ENCODE measurements at places on chromosomes 7 and 10.

DNA sequence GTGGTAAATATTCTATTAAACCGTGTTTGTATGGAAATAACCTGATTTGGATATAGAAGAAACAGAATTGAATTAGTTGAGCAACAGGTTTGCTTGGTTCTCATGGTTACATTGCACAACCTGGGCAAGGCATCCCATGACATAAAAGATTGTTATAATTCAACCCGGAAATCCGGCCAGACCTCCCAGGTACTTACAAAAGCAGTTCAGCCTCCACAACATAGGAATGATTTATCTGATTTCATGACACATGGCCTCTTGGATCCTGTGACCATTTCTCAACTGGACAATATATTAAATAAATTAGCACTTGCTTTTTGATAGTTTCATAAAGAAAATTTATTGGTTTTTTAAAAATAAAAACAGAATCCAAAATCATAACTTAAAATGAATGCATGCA lies 55.1 kb upstream of the PTPN12 start:
- no peak for DNase-seq

- no peak for DNase-seq
These were observed 29.9 kb downstream of the DDIT4 start for GRCh38 chr10:72303424-72304128.

- DNase-seq: no peak
These were observed 31.8 kb downstream of the GHRHR start for GRCh38 chr7:30995536-30995935.

DNA sequence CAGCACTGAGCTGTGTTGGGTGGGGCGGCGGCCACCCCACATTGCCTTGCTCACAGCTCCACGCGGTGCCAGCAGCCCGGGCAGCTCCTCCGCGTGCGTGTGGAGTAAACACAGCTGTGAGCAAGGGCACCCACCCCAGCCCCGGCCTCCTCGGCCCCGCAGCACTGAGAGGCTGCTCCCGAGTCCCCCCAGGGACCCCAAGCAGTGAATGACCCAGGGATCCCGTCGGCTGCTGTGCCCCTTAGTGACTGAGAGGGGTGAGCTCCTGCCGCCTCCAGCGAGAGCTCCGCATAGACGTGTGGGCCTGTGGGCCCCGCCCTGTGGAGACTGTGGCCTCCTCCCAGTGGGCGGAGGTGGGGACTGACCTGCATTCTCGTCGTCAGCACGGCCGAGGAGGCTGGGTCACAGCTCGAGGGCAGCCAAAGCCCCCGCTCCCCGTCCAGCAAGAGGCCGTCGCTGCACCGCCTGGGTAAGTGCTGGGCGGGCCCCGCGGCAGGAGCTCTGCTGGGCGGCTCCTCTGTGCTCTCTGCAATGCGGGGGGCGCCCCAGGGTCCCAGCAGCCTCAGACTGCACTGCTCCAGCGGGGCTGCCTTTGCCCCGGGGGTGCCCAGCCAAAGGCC lies 29.9 kb upstream of the UTF1 start:
- DNase-seq: no peak

DNA sequence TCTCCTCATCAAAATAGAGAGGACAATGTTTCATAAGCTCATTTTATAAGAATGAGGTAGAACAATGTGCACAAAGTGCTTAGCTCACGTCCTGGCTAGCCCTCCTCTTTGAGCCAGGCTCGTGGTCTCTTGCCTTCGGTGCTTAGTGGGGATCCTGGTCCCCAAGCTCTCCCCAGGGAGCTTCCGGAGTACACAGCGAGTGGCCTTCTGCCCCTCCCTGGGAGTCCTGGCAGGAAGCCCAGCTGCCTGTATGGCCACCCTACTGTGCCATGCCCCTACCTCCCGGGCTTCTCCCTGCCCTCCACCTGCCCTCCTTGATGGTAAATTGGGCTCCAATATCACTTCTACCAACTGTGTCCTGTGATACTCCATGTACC lies 868 bp downstream of the MYO1G start:
- no peak for DNase-seq

GRCh38 chr10:44850356-44850934 lies 60.7 kb upstream of the TMEM72 start:
- DNase-seq: no peak

GRCh38 chr10:95266674-95267095 lies 24.1 kb downstream of the PDLIM1 start:
- no peak for DNase-seq

- DNase-seq: no peak
These were observed 212.3 kb upstream of the CSTF2T start for GRCh38 chr10:51911723-51912122.

Data from activated CD4-positive, alpha-beta T cell treated with anti-CD3 and anti-CD28 coated beads, Interleukin-2, Interleukin-6, amounts not matched to agents 100 ng/mL and 50 ng/mL, durations not matched to agents 16 hours and 8 hours (primary cell).